ENCODE measurements at places on chromosomes 3 and 15.

- no peak for DNase-seq
These were observed 21.7 kb upstream of the PLXND1 start for GRCh38 chr3:129628169-129628522.

GRCh38 chr15:59259137-59259943 is 52.7 kb downstream of the LDHAL6B start:
- no peak for DNase-seq

GRCh38 chr3:115512565-115513415 is 110.5 kb upstream of the GAP43 start:
- DNase-seq = peak; percentile 76

- no peak for DNase-seq
These were observed 55.7 kb downstream of the LMCD1 start for GRCh38 chr3:8557298-8557697.

GRCh38 chr15:63296195-63296594 is 18.8 kb downstream of the APH1B start:
- DNase-seq = peak; percentile 45

DNA sequence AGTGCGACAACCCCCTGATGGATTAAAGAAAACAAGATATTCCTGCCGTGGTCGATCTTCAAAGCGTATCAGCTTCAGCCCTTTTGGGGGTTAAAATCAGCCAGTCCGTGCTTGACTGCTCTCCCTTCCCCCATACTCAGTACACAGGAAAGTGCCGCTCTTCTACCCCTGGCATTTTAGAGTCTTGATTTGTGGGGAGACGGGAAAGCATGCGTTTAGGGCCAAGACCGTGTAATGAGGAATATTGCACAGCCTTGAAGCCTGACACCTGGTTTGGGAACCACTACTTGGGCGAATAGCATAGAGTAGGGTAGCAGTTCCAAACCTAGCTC is 540 bp upstream of the EDC3 start:
- DNase-seq = no peak

DNA sequence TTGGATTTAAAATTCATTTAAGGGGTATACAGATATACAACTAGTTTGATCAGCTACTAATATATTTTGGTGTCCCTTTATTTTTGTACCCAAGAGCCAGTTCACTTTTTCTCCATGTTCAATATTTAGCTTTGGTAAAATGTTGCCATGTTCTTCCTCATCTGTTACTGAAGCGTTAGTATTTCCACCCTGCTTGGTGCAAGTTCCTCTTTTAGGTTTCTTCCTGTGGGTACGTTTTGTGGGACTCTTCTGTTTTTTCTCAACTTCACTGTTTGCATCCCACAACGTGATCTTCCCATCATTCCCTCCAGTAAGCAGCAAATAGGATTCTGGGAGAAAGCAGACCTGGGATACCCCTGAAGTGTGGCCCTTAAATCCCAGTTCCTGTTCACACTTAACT is 14.1 kb downstream of the WDR53 start:
- DNase-seq = no peak

DNA sequence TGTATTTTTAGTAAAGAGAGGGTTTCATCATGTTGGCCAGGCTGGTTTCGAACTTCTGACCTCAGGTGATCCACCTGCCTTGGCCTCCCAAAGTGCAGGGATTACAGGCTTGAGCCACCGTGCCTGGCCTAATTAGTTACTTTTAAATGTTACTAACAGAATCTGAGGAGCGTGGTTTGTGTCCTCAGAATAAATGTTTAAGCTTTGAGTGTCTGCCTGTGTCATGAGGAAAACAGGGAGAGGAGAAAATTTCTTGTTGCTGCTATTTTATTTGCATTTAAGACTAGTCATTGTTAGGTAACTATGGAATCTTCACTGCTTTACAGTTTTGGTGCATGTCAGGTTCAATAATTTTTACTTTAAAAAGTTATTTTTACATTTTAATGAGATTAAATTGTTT is 68.8 kb downstream of the TCF12 start:
- no peak for DNase-seq

DNA sequence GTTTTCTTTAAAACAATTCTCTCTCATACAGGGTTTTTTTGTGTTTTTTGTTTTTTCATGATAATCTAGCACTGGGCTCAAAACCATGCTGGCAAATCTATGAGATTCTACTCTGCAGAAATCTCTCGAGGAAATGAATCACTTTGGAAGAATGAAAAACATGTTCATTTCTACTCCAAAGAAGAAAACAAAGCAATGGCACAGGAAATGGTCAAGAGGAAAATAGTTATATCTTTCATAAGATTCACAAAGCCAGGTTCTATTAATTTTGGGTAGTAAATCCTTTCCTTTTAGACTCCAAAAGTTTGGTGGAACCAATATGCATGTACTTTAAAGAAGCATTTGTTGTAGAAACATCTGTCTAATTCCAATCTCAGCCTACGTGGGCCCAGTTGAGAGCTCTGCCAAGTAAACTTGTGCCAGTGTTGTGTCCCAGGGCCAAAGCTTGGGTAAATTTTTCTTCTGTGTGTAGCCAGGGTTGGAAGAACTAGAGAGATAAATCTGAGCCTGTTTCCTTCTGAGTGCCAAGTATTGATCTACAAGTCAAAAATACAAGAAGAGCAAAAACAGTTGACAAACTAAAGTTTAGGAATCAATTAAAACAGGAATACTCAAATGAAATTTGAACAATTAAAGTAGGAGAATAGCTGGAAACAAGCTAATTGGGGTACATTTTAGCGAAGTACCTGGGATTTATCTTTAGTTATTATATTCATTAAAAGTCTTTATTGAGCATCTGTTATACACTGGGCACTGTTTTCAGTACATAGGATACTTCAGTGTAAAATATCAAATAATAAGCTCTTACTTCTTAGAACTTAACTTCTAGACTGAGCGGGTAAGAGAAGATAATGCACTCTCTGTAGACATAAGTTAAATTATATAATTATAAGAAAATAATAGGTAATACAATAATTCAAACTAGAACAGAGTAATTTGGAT is 657.5 kb upstream of the NECTIN3 start:
- no peak for DNase-seq

DNA sequence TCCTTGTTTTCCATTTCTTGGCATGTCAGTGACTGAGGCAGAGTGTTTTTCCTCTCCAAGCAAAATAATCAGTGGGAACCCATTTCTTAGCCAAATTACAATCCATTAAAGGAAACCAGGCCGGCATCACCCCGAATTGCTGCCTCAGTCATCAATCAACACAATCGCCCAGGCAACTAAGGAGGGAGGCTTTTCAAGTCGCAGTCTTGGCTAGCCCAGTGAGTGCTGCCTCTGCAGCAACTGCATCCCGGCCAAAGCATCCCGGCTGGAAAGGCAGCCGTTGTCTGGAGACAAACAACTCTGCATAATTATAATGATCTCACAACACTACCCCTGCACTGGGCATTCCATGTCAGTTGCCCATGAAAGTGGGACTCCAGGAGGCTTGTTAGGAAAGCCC is 213.5 kb upstream of the PRICKLE2 start:
- no peak for DNase-seq

DNA sequence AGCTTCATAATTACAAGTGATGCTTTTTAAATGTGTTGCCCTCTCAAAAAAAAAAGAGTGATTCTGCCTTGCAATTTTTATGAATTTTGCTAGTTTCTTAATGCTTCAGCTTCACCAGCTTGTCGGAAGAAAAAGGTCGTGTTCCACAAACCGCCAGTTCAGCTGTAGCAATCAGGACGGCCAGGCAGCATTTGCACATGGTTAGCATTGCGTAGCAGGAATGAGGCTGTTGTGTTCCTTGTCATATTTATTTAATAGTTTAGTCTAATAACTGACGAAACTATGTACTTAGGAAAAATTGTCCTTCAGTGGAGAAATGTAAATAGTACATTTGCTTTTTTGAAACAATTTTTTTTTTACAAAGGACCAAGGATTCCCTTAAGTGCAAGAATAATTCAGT is 64.9 kb upstream of the SELENOK start:
- no peak for DNase-seq

- DNase-seq = no peak
These were observed 76.2 kb downstream of the DCUN1D1 start for GRCh38 chr3:182904164-182904563.

DNA sequence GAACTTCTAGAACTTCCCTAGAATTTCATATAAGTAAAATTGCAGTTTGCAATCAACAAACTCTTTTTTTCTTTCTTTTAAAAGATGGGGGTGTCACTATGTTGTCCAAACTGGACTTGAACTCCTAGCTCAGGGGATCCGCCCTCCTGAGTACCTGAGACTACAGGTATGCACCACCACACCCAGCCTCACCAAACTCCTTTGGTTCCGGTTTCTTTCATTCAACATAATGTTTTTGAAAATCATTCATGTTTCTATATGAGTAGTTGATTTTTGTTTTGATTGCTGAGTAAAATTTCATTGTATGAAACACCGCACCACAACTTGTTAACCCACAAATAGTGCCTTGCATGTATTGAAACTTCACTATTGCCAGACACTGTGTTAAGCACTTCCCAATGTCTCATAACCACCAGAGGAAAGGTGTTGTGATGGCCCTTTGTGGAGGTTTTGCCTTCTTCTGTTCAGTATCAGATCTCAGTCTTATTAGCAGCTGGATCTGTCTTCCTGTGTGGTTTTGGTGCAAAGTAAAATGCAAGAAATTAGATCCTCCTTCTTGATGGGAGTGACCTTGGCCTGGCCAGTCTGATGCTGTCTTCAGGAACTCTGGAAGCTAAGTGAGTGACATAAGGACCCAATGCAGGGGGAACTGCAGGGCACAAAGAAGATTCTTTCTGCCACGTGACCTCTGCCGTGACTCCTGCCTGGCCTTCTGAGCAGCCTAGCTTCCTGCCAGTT is 78.8 kb upstream of the UBE2E1 start:
- no peak for DNase-seq
